Natural killer cell treated with Interleukin-12 subunit alpha and Interleukin-12 subunit beta and Interleukin-15 and Interleukin-18, amount 100 ng/mL, for 72 hours (primary cell): ENCODE measurements at places on chromosomes 16 and 17.

DNA sequence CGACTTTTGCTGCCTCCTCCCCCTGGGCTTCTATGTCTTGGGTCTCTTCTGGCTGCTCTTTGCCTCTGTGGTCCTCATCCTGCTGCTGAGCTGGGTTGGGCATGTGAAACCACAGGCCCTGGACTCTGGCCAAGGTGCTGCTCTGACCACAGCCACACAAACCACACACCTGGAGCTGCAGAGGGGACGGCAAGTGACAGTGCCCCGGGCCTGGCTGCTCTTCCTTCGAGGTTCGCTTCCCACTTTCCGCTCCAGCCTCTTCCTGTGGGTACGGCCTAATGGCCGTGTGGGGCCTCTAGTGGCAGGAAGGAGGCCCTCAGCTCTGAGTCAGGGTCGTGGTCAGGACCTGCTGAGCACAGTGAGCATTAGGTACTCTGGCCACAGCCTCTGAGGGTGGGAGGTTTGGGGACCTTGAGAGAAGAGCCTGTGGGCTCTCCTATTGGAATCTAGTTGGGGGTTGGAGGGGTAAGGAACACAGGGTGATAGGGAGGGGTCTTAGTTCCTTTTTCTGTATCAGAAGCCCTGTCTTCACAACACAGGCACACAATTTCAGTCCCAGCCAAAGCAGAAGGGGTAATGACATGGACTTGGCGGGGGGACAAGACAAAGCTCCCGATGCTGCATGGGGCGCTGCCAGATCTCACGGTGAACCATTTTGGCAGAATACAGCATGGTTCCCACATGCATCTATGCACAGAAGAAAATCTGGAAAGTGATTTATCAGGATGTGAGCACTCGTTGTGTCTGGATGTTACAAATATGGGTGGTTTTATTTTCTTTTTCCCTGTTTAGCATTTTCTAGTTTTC, 2.3 kb downstream of the GP1BA start:
- no peak for DNase-seq

DNA sequence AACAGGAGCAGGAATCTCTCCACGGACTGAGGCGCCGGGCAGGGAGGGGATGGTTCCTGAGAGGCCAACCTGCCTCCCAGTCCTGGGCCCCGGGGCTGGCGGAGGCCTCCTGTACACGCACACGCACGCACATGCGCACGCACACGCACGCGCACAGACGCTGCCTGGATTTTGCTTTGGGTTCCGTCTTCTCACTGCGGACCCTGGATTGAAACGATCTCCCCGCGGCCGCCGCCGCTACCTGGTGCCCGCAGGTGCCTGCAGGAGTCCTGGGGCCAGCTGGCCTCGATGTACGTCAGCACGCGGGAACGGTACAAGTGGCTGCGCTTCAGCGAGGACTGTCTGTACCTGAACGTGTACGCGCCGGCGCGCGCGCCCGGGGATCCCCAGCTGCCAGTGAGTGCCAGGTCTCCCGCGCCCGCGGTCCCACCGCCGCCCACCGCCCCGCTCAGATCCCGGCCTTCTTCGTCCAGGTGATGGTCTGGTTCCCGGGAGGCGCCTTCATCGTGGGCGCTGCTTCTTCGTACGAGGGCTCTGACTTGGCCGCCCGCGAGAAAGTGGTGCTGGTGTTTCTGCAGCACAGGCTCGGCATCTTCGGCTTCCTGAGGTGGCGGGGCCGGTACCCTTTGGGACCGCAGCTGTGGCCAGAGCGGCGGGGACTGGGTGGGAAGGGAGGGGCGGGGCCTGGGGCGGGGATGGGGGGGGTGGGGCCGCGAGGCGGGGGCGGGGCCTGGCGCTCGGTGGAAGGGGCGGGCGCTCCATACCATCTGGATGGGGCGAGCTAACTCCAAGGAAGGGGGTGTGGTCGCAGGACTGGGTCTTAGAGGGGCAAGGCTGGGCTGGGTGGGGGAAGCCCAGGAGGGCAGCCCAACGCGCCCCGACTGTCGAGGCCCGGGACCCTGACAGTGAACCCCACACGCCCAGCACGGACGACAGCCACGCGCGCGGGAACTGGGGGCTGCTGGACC, 12.3 kb downstream of the CES4A start:
- no peak for DNase-seq

DNA sequence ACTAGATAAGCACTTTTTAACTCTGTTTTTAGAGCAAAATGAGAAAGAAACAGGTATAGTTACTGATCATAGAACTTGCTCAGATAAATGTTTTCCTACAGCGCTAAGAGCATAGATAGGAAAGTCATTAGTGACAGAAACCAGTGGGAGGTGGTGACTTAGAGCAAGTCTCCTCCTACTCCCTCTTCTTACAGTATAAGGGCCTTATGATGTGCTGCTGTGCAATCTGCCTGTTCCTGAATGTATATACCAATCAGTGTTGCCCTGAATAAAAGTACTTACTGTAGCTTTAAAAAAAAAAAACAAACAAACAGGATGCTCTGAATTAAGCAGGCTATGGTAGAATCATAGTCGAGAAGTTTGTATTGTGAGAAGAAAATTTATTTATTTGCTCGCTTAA, 23.3 kb upstream of the RASL10B start:
- no peak for DNase-seq

- DNase-seq: no peak
Observed at GRCh38 chr16:89277641-89278341, 60.3 kb downstream of the ZNF778 start.

DNA sequence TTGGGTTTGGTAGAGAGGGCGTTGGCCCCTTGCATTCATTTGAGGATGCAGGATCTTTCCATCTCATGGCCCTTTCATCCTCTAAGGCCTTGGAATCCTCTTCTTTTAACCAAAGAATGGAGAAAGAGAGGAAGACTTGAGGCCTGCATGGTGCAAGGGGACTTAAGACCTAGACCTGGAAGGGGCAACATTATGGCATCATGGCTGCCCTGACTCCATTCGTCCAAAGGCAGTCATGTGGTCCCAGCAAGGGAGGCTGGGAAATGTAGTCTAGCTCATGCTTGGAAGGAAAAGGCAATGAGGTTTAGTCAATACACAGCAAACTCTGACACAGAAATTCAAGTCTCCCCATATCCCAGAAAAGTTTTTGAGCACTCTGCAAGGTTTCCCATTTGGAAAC, 30.7 kb upstream of the CDRT4 start:
- DNase-seq: no peak

- no peak for DNase-seq
Observed at GRCh38 chr17:31431098-31431851, 39.8 kb downstream of the RAB11FIP4 start.

DNA sequence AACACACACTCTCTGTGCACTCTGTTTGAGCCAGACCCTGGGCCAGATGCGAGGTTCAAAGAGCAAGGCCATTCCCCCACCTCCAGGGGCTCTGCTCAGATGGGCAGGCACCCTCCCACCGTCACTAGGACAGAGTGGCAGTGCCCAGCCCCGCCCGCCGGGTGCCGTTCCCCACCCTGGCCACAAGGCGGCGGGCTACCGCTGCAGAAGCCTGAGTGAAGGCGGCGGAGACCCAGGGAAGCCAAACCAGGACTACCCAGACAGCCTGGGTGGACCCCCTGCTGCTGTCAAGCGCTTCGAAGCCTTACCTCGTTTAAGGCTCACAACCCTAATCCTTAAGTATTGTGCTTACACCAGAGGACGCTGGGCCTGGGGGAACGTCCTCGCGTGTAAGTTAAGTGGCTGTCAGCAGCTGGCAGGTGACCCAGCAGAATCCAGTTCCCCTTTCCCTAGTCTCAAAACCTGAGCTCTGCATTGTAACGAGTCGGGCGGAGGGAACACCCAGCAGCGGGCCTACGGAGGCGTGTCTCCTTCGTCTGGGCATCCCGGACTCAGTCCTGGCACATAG, 4.5 kb downstream of the ARHGAP27 start:
- DNase-seq: peak; percentile 79

DNA sequence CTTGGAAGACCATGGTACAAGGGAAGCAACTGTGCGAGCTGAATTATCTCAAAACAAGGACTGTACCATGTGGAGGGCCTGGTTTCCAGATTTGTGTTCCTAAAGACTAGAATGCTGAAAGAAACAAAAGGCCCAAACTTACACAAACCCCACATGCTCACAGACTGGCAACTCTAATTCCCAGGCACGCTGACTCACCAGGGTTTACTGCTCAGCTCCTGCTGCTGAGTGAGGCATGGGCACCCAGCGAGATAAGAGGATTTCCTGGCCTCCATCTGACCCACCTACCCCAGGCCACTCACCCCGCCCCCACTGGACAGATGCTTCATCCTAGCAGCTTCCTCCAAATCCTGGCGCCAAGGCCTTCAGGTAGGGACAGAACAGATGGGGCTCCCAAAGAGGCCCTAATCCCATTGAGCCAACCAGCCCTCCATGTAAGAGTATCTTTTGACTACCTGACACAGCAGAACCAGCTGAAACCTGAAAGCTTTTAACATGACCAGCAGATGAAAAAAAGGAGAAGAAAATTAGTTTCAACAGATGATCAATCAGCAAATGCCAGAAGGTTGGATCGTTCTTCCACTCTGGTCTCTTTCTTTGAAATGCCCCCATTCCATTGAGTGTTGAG, 33.9 kb downstream of the DCUN1D3 start:
- DNase-seq: no peak

DNA sequence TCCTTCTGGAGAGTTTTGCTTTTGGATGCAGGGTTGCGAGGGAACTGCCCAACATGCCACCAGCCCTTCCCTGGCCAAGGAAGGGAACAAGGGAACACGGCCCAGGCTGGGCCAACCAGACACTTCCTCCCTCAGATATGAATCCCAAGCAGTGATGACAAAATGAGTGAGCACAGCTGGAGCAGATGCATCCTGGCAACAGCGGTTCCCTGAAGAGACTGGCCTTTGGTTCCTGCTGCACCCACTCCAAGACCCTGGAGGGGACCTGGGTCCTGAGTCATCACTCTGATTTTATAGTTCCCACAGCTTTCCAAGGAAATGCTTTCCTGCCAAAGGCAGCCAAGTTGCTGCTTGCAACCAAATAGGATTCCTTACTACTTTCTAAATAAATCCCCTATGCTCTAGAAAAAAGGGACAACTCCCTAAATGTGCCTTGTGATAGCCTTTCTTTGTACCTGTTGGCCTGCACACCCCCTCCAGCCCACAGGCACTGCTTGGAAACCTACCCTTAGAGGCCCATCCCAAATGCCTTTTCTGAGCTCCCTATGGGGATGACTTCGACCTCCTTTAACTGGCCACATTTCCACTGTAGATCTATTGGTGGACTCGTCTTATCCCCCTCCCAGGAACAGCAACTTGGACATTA, 5.3 kb downstream of the ST3GAL2 start:
- DNase-seq: no peak

DNA sequence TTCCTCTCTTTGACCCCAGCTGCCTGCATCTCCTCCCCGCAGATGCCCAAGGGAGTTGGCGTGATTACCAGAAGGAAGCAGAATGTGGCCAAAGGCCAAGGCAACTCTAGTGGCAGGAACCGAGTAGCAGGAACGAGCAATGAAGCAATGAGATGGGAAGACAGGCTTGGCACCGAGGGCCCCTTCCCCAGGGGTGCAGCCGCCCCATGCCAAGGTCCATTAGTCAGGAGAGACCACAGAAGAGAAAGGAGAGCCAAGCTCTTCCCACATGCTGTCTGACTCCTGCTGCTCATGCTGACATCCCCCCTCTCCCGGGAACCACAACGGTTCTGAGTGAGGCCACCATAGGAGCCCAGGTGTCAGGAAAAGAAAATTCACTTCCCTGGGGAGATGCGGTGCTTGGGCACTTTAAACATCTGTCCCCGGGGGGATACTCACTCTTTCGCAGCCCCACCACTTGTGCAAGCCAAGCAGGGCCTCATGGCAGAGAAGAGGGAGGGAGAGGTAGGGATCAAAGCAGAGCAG, 67.4 kb downstream of the MYO18A start:
- no peak for DNase-seq

- no peak for DNase-seq
Observed at GRCh38 chr16:67257486-67258160, 8.8 kb downstream of the SLC9A5 start.

GRCh38 chr16:83392743-83393142, 415.0 kb upstream of the HSBP1 start:
- no peak for DNase-seq

DNA sequence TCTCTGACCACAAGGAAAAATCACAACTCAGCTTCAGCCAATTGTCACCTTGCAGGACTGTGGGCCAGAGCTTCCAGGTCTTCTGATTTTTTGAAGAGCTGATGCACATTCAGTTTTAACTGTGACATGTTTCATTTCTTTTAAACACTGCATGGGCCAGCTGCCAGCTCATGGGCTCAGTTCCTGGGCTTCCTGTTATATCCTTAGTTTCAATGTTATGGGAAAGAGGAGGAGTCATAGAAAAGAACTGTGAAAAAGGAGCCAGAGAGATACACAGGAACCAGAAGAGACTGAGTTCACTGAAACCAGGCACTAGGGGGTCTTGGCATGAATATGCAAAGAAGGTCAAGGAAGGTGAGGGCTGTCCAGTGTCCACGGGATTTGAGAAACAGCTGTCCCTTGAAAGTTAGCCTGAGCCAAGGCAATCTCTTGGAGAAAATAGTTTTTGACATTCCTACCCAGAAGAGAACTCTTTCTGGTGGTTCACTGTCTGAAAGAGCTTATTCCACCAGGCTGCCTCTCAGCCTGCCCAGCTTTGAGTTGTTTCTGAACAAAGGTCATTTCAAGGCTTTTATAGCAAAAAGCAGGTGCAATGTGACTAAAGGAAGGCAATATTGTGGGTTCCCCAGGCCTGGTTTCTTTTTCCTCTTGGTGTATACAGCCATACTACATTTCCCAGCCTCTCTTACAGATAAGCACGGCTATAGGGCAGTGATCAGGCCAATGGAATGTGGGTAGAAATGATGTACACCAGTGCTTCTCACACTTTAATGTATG, 10.5 kb downstream of the PDILT start:
- DNase-seq: no peak

- DNase-seq: no peak
Observed at GRCh38 chr16:87348616-87349157, 31.5 kb upstream of the C16orf95 start.

DNA sequence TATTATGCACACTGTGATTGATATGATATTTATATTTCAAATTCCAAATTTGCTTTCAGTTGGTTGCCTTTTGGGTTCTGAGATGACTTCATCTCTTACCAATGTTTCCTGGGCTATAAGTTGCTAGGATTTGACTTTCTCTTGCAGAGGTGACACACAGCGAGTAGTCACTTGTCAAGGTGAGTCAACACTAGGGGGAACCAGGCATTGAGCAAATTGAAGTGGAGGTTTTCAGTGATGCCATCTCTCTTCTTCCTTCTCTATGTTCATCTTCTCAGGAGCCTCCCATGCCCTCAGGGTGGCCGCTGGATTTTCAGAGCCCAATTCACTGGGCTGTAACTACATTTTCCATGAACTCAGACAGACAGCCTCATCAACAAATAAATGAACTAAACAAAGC, 6.0 kb upstream of the CPD start:
- DNase-seq: no peak

GRCh38 chr17:34721326-34721725, 141.9 kb downstream of the TMEM132E start:
- DNase-seq: no peak

GRCh38 chr17:68710976-68711375, 109.8 kb upstream of the FAM20A start:
- DNase-seq: no peak

GRCh38 chr16:20799599-20799998, 6.7 kb downstream of the ERI2 start:
- no peak for DNase-seq

GRCh38 chr17:82056729-82057621, 5.3 kb downstream of the GPS1 start:
- DNase-seq: no peak

- DNase-seq: no peak
Observed at GRCh38 chr16:1470481-1471251, 4.2 kb downstream of the CLCN7 start.

GRCh38 chr17:74541176-74542111, 4.5 kb downstream of the CD300C start:
- no peak for DNase-seq
